ENCODE measurements at places on chromosomes 5 and 9.

- DNase-seq: no peak
Observed at GRCh38 chr9:135230386-135230765, 142.9 kb downstream of the OLFM1 start.

- peak; percentile 62 for DNase-seq
Observed at GRCh38 chr9:127451858-127452656, 747 bp downstream of the LRSAM1 start.

- DNase-seq: no peak
Observed at GRCh38 chr5:178532666-178533065, 57.5 kb downstream of the COL23A1 start.

GRCh38 chr9:89697553-89697952, 92.7 kb downstream of the GADD45G start:
- no peak for DNase-seq

DNA sequence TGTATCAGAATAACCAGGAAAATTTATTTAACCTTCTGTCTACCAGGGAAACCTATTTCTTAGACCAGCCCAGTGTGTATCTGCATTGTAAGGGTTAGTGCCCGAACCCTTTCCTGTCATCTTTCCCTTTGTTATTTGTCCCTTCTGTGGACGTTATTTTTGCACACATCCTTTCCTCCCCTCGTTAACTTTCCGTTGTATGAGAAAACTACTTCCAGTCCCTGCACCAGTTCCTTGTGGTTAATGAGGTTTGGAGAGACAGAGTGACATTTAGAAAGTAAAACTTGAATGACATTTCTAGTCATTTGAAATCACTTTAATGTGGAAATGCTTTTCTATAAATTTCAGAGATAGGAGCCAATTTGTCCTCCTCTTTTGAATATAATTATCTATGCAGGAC, 4.3 kb upstream of the IFNB1 start:
- no peak for DNase-seq

GRCh38 chr5:118557251-118557661, 431.1 kb downstream of the DTWD2 start:
- DNase-seq: peak; percentile 56

GRCh38 chr5:177339107-177339638, 12.3 kb downstream of the LMAN2 start:
- DNase-seq: no peak

Data from SK-MEL-5 (cell line).